CD4-positive, alpha-beta T cell (primary cell): ENCODE measurements at places on chromosomes 4 and X.

GRCh38 chr4:107740381-107740780, 20.3 kb upstream of the PAPSS1 start:
- no peak for DNase-seq

- DNase-seq = no peak
These were observed 57.7 kb upstream of the PGK1 start for GRCh38 chrX:78046362-78046761.

DNA sequence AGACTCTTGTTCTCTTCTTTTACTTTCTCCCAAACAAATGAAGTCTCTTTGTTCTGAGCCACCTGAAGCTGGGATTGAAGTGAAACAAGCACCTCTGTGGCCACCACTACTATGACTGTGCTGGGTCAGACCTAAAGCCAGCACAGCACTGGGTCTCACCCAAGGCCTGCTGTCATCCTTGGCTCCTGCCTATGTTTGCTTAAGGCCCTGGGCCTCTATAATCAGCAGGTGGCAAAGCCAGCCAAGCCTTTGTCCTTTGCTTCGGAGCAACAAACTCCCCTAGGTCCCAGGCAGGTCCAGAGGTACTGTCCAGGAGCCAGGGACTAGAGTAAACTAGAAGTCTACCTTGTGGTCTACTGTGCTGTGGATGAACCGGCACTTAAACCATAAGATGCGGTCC, 220.6 kb upstream of the ARSJ start:
- DNase-seq = no peak

DNA sequence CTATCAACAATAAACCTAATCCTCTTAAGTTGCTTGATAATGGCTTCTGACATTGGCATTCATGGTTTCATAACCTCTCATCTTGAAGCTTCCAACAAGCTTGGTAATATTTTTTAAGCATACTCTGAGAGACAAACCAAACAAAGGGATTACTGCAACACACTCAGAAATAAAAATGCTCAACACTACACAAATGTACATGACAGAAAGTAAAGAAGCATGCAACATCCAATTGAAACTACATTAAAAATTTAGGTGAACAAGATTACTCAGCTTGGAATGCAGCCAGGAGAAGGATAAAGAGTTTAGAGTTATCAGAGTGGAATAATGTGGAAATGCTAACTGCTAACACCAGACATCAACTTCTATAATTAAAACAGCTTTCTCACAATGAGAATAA, 1136.6 kb upstream of the PABPC4L start:
- DNase-seq = no peak

- DNase-seq = no peak
These were observed 66.8 kb upstream of the UCP1 start for GRCh38 chr4:140635606-140636005.
